ENCODE measurements at places on chromosomes 4 and X. TPM values are rescaled to one million over a fixed set of nuclear protein-coding genes. Genes with fewer than 3 reads are reported as not detected.

SPANXA1 gene
- not detected for total RNA-seq

SLC34A2 gene
- 0.02 TPM for total RNA-seq

XAGE1A gene
- not detected for total RNA-seq

EXOC1 gene
- 15.2 TPM for total RNA-seq

MAOA gene
- 0.61 TPM for total RNA-seq

PCDH10 gene
- 0.19 TPM for total RNA-seq

SMARCAD1 gene
- 12.3 TPM for total RNA-seq

EPHA5 gene
- 0.48 TPM for total RNA-seq

AFM gene
- total RNA-seq = not detected

COL4A6 gene
- 16.2 TPM for total RNA-seq

SLITRK4 gene
- total RNA-seq = not detected

TCEAL5 gene
- total RNA-seq = not detected

SLC10A3 gene
- 40.1 TPM for total RNA-seq

HSFX1 gene
- total RNA-seq = 0.27 TPM

F9 gene
- total RNA-seq = not detected

TENM3 gene
- 1.8 TPM for total RNA-seq

OR13H1 gene
- not detected for total RNA-seq

CENPVL2 gene
- not detected for total RNA-seq

ADH1C gene
- total RNA-seq = not detected

MAP3K15 gene
- 1.9 TPM for total RNA-seq

ARX gene
- 0.39 TPM for total RNA-seq

STPG2 gene
- total RNA-seq = not detected

TMPRSS11F gene
- not detected for total RNA-seq

FGF2 gene
- total RNA-seq = 30.0 TPM

SPINK2 gene
- not detected for total RNA-seq

PABPC4L gene
- total RNA-seq = 0.03 TPM

ADH1B gene
- not detected for total RNA-seq

FGFRL1 gene
- total RNA-seq = 22.5 TPM

MAGEC1 gene
- 0.09 TPM for total RNA-seq

DLG3 gene
- 3.7 TPM for total RNA-seq

AR gene
- total RNA-seq = 2.7 TPM

TACR3 gene
- not detected for total RNA-seq

FRMD7 gene
- total RNA-seq = not detected

MAGEB2 gene
- not detected for total RNA-seq

TMEM150C gene
- total RNA-seq = 1.3 TPM

GPR82 gene
- total RNA-seq = not detected

DMP1 gene
- not detected for total RNA-seq

CT45A3 gene
- total RNA-seq = 0.23 TPM

SLC6A8 gene
- total RNA-seq = 11.4 TPM

IL15 gene
- 10.6 TPM for total RNA-seq

NKX3-2 gene
- 0.12 TPM for total RNA-seq
